ENCODE measurements at places on chromosomes 11 and 22.

DNA sequence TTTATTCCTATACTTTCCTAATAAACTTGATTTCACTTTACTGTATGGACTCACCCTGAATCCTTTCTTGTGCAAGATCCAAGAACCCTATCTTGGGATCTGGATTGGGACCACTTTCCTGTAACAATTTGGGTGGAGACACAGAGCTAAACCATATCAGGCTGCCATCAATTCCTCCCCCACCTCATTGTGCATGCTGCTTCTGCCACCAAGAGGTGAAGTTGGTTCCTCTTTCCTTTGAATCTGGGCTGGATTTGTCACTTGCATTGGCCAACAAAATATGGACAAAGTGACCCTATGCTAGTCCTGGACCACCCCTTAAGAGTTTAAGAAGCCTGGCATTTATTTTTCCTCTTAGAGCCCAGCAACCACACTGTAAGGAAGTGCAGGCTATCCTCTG lies 39.4 kb upstream of the CEP295 start:
- DNase-seq: no peak

- DNase-seq: no peak
Measured at GRCh38 chr11:101759771-101760450, 154.9 kb upstream of the CEP126 start.

- DNase-seq: no peak
Measured at GRCh38 chr22:30392661-30393321, 4.0 kb upstream of the SEC14L2 start.

GRCh38 chr11:126007238-126007637 lies 55.4 kb downstream of the CDON start:
- no peak for DNase-seq

DNA sequence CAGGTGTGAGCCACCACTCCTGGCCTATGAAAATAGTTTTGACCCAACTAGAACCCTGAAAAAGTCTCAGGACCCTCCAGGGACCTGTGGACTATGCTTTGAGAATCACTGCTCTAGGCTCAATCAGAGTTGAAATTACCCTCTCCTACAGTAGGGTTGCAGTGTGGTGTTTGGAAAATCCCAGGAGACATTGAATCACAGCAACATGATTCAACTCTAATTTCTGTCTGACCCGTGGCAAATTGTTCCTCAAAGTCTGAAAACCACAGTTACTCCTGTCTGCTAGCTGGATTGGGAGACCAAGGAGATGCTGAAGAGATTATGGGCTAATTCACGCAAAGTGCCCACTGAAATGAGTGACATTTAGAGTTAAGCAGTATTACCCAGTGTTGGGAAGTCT lies 5.4 kb upstream of the MTMR3 start:
- DNase-seq: no peak

DNA sequence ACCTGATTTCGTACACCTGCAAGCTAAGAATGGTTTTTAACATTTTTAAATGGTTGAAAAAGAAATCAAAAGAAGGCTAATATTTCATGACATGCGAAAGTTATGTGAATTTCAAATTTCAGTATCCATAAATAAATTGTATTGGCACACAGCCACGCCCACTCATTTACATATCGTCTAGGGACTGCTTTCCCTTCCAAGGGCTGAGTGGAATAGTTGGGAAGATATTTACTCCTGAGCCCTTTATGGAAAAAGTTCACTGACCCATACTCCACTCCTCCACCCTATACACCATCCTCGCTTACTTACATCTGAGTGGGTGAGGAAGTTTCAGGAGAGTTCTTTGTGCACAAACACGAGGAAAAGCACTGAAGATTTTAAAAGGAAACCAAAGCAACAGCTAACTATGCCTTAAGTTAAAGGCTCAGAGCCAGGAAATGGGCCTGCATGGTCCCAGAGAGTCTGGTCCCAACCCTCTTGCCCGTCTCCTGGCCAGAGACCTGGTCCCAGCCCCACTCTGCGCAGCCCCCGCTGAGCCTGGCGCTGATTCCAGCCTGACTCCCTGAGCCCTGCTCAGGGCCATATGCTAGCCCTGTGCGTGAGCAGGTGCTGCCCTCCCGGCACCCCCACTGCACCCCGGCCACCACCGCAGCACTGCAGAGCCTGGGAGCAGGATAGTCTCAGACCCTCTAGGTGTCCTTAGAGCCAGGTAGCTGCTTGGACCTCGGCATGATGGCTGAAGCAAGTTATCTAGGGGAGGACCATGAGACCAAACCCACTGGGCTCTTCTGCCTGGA lies 69.8 kb downstream of the EFCAB6 start:
- no peak for DNase-seq

- DNase-seq: no peak
Measured at GRCh38 chr11:13702071-13702470, 33.6 kb downstream of the FAR1 start.

- DNase-seq: no peak
Measured at GRCh38 chr11:92811341-92811740, 158.1 kb upstream of the MTNR1B start.

DNA sequence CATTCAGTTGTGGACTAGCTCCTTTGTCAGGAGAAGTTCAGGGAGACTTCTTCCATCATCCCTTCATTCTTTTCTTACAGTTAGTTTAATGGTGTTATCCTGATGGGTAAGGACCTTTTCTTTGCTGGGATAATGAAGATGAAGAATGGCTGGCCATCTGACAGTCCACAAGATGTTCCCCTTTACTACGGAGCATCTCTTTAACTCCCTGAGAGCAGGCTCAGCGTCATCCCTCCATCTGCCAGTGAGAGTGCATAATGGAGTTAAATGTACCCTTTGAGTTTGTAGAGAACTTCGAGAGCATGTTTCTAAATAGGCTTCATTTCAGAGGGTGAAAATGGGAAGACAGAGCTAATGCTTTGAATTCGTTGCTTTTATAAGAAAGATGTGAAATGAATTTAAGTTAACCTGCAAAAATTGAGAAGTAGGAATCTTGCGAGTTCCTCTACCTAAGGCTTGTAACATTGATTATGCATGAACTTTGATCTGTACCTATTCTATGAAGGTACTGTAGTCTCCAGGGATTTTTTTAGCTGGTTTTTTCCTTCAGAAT lies 1.7 kb downstream of the EP300 start:
- no peak for DNase-seq

- peak; percentile 61 for DNase-seq
Measured at GRCh38 chr11:12189543-12190235, 79.3 kb downstream of the MICAL2 start.

- no peak for DNase-seq
Measured at GRCh38 chr11:126499131-126499752, 143.8 kb downstream of the ST3GAL4 start.

DNA sequence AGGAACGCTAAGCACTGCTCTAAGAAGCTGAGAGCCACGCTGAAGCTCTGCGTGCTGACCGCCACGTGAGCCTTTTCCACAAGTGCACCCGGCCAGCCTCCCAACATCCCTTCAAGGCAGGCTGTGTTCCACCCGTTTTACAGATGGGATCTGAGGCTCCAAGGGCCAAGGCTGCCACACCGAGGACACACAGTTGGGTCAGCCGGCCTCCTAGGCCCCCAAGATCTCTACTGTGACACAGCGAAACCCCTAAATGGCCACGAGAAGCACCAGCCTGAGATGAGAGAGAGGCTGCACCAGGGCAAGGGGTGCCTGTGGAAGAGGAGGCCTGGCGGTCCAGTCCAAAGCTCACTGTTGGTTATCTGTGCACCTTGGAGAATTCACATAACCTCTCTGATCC lies 11.8 kb upstream of the CD5 start:
- no peak for DNase-seq

DNA sequence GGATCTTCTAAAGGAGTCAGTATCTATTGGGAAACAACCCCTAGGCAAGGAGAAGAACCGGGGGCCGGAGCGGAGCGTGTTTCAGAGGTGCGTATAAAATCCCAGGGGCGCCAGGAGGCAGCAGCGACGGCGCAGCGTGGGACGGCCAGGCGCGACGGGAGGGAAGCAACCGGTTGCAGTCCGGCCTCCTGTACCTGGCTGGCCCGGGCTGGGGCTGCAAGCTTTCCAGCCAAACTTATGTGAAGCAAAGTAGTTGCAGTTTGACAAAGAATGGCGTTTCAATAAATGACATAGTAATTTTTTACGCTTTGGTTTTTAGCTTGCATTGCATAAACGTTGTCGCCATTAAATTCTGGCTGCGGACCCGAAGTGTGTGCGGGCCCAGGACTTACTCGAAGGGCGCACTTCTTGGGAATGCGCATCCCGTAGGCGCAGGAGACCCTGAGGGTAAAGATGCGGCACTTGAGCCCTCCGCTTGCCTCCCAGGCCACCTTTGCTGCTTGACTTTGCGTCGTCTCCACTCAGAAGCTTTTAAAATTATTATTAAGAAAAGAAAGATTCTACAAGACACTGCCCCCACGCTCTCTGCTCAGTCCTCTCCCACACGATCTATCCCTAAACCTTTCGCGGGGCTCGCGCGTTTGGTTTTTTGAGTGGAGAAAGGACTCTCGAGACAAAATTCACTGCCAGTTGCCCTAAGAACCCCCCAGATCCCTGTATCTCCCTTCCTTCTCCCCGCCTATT lies 1.6 kb upstream of the WT1 start:
- no peak for DNase-seq

- DNase-seq: no peak
Measured at GRCh38 chr11:103729617-103730016, 306.8 kb upstream of the DDI1 start.

DNA sequence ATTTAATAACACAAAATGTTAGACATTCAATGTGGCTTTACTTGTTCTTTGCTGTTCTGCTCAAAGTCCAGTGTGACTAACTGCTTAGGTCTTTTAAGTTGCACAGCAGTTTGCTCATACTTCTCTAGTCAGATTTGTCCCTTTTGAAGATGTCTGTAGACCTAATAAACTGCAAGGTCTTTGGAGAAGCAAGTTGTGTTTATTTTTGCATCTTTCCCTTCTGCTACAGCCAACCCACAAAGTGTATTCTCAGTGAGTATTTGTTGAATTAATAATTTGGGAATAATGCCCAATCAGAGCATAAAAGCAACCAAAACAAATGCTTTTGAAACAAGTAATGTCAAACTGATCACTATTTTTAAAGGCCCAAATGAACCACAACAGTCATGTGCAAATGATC lies 312.5 kb downstream of the CADM1 start:
- no peak for DNase-seq

DNA sequence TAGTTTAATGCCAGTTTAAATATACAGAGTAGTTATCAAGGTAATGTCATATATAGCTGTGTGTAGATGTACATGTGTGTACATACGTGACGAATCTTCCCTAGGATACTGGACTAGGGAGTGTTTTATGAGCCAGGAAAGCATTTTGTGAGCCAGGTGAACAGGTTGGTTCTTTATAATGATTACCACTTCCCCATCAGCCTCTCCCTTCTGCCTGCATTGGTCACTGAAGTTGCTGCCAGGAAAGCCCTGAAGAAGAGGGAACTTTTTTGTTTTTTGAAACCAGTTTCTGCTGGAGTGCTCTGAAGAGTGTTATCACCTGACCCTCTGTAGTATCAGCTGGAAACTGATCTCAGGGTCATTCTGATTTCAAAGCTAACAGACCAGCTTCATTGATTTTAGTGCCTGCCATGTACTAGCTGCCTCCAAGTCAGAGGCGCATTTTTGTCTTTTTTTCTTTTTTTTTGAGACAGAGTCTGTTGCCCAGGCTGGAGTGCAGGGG lies 14.2 kb upstream of the ST14 start:
- DNase-seq: no peak

GRCh38 chr11:63212742-63213141 lies 30.7 kb downstream of the SLC22A25 start:
- DNase-seq: no peak

DNA sequence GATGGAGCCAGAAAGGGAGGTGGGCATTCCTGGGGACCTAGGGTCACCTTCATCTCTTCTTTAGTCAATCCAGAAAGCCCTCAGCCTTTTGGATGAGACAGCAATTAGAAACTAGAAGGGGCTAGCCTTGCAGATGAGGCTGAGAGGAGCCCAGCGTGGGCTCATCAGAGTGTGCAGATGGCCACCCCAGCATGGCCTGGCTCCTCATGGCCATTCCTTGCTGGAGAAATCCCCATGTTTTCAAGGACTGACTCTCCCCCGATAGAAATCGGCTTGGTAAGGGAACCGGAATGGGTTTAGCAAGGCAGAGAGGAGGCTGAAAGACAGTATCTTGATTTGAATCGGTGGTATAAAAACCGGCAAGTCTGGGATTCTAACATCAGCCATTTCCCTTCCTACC lies 274.6 kb downstream of the BUD13 start:
- DNase-seq: no peak

DNA sequence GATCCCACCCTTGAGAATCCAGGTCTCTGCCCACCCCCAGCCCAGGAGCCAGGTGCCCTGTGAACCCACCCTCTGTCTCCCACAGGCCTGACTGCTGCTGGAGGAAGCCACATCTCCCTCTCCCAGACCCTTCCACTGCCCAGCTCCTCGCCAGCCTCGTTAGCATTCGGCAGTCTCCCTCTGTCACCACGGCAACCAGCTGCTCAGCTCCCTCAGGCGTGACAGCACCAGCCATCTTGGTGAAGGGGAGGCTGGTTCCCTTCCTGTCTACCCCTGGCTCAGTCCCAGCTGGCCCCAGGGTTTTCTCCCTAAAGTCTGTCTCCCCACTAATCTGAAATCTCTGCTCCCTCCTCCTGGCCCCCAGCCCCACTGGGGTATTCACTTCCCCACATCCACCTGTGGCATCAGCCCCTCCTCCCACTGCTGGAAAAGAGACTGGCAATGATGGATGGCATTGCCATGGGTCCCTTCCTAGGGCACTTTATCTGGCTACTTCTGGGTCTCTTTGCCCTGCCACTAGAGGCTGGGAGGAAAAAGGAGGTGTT lies 28.1 kb downstream of the NRXN2 start:
- DNase-seq: no peak

DNA sequence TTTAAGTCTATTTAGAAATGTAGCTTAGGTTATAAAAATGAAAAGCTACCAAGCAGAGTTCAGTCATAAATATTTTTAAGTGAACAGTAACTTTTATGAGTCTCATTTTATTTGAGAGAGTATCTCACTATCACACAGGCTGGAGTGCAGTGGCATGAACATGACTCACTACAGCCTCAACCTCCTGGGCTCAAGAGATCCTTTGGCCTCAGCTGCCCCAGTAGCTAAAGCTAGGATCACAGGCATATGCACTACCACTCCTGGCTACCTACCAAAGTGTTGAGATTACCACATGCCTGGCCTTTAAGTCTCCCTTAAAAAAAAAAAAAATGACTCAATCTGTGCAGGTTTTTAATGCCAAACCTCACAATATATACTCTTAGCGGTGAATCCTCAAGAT lies 34.7 kb upstream of the CLNS1A start:
- no peak for DNase-seq

GRCh38 chr11:75275581-75275980 lies 35.0 kb downstream of the TPBGL start:
- peak; percentile 62 for DNase-seq

DNA sequence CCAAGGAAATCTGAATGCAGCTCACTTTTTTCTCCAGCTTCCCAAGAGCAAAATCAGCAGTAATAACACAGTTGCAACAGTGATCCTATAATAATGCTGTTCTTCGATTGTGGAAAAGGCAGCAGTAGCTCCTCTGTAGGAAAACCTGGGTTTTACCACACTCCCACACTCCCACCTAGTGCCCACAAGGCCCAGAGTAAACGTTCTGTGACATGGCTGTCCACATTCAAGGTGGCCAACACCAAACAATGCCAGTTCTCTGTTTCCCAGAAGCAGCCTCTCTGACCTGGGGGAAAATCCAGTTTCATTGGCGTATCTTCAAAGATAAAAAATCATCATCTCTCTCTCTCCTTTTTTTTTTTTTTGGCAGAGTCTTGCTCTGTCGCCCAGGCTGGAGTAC lies 40.2 kb downstream of the WT1 start:
- DNase-seq: no peak
